ENCODE measurements at places on chromosomes 11 and 22. TPM values are rescaled to one million over a fixed set of nuclear protein-coding genes. Genes with fewer than 3 reads are reported as not detected.
A peak's percentile ranks its signal among the peaks of the same experiment; 100 is the strongest.

Gene DDTL
- total RNA-seq, result 0.88 TPM

Gene MIOX
- not detected for total RNA-seq

Gene MPZL3
- total RNA-seq, result 2.1 TPM

Gene OR2AT4
- not detected for total RNA-seq

Gene GVQW3
- 0.41 TPM for total RNA-seq

Gene MMP8
- not detected for total RNA-seq

DNA sequence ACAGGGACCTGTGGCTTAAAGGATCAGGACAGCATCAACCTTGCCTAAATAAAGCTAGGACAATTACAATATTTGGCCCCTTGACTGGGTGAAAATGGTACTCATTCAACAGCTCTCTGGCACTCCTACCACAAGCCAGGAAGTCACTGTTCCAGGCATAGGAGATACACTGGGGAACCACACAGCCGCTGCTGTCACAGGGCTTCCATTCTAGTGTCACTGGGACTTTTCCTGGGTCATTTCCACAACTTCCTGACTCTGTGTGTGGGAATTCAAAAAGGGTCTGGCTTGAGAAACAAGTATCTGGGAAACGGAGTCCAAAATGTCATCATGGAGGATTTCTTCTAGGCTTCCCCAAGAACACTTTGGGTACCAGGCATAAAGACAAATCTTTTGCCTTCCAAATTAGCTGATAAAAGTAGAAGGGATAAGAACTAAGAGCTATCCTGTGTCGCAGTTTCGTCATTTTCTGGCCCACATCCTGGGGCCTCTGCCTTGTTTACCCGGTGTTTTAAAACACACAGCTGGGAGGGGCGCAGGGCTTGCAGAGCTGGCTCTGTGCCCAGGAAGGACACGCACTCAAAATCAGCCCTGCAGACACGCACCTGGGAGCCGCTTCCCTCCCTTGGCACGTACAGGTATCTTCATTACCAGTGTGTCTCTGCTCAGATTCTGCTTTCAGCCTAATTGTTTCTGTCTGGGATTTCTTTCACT lies 38.0 kb downstream of the TMEM45B start:
- no peak overlapping the region for H3K27ac ChIP-seq
- no peak overlapping the region for H3K4me3 ChIP-seq
- H3K36me3 ChIP-seq, result no peaks in the 10 kb centered on the region
- no peak for DNase-seq
- H3K27me3 ChIP-seq, result no peaks in the 10 kb centered on the region

DNA sequence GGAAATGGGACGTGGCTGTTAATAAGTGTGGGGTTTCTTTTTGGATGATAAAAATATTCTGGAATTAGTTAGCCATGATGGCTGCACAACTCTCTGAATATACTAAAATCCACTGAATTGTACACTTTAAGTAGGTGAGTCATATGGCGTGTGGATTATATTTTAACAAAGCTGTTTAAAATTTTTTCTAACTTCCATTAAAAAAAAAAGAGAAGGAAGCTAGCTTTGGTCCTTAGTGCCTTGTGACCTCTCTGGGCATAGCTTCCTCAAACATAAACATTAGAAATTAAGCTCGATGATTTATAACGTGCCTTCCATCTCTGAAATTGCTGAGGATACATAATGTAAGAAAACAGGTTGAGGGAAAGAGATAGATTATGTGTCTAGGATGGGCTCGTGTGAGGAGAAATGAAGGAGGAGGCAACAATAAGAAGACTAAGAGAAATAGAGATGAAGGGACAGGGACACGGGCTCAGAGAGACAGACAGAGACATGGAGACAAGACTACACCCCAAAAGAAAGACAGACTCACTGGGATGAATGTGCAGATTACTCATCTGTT lies 20.0 kb downstream of the IRAG1 start:
- peaks cover 42% of the 10 kb centered on the region for H3K4me1 ChIP-seq
- no peaks in the 10 kb centered on the region for H3K36me3 ChIP-seq
- no peak overlapping the region for H3K4me3 ChIP-seq
- no peak for DNase-seq
- no peaks in the 10 kb centered on the region for H3K27me3 ChIP-seq
- H3K27ac ChIP-seq, result peak overlapping the region; percentile 91

DNA sequence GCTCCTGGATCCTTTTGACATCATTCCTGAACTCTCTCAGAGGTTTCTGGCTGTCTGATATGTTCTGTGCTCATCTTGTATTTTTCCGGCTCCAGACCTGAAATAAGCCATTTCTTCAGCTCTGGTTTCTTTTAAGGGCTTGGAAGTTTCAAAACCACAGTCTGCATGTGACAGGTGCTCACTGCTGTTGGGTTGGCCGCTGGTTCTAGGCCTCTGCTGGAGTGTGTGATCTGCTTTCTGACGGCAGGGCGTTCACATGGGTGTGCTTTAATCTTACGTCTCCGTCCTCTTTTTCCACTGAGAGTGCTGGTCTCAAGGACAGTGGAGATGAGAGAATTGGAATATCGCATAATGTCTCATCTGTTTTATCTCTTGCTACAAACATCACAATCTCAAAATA lies 10.3 kb downstream of the ZBED4 start:
- no peaks in the 10 kb centered on the region for H3K27me3 ChIP-seq
- no peak overlapping the region for H3K4me3 ChIP-seq
- no peak overlapping the region for H3K27ac ChIP-seq
- no peaks in the 10 kb centered on the region for H3K4me1 ChIP-seq
- H3K36me3 ChIP-seq, result no peaks in the 10 kb centered on the region

DNA sequence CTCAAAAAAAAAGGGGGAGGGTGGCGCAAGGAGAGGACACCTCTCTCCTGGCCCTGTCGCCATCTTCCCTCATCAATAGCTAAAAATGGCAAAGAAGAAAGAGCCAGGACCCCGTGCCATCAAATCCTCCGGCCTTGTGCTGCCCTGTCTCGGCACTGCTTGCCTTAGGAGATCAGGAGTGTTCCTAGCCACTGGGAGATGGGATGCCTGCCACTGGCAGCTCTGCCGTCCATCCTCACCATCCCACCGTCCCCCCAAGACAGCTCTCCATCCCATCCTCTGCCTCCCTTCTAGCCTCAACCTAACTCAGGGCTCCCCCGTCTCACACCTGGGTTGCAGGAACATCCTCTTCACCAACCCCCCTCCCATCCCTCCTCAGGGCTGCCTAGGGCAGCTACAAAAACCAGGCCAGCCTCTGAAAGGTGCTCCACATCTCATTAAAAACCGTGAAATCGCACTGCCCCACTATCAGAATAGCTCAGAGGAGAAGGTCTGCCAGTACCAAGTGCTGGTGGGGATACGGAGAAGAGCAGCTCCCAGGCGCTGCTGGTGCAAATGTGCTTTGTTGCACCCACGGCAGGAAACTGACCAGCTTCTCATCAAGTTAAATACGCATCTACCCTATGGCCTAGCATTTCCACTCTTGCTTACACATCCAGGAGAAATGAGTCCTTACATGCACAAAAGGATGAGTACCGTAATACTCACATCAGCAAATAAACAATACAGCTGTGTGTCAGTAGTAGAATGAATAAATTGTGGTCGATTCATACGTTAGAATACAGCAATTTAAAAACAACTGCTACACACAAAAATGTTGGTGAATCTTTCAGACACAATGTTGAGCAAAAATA lies 31.7 kb upstream of the GCAT start:
- peaks cover 8% of the 10 kb centered on the region for H3K4me1 ChIP-seq
- H3K36me3 ChIP-seq, result peaks cover 18% of the 10 kb centered on the region
- H3K4me3 ChIP-seq, result no peak overlapping the region
- H3K27me3 ChIP-seq, result no peaks in the 10 kb centered on the region
- no peak for DNase-seq
- no peak overlapping the region for H3K27ac ChIP-seq

GRCh38 chr11:12216041-12216451 lies 105.7 kb downstream of the MICAL2 start:
- H3K27me3 ChIP-seq, result no peaks in the 10 kb centered on the region
- H3K4me1 ChIP-seq, result peaks cover 14% of the 10 kb centered on the region
- H3K27ac ChIP-seq, result no peak overlapping the region
- peaks cover 25% of the 10 kb centered on the region for H3K36me3 ChIP-seq

DNA sequence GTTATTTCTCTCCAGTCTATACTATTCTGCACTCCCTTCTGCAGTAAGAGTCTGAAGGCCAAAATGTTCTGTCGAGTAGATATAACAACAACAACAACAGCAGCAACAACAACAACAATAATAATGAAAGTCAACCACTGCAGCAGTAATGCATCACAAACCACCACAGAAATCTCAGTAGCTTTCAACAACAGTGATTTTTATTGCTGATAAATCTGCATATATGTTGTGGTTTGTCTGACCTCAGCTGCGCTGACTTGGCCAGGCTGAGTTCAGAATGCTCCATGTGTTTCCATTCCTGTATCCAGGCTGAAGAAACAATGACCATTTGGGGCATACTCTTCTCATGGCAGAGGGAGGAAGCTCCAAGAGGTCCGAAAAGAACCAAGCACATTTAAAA lies 32.3 kb upstream of the CYP2R1 start:
- no peaks in the 10 kb centered on the region for H3K27me3 ChIP-seq
- H3K4me1 ChIP-seq, result no peaks in the 10 kb centered on the region
- H3K4me3 ChIP-seq, result no peak overlapping the region
- H3K27ac ChIP-seq, result no peak overlapping the region
- DNase-seq, result no peak

GRCh38 chr11:127919206-127920000 lies 668.0 kb downstream of the ETS1 start:
- no peak overlapping the region for H3K27ac ChIP-seq
- H3K4me3 ChIP-seq, result no peak overlapping the region
- DNase-seq, result no peak
- no peaks in the 10 kb centered on the region for H3K27me3 ChIP-seq
- H3K36me3 ChIP-seq, result no peaks in the 10 kb centered on the region
- no peaks in the 10 kb centered on the region for H3K4me1 ChIP-seq

DNA sequence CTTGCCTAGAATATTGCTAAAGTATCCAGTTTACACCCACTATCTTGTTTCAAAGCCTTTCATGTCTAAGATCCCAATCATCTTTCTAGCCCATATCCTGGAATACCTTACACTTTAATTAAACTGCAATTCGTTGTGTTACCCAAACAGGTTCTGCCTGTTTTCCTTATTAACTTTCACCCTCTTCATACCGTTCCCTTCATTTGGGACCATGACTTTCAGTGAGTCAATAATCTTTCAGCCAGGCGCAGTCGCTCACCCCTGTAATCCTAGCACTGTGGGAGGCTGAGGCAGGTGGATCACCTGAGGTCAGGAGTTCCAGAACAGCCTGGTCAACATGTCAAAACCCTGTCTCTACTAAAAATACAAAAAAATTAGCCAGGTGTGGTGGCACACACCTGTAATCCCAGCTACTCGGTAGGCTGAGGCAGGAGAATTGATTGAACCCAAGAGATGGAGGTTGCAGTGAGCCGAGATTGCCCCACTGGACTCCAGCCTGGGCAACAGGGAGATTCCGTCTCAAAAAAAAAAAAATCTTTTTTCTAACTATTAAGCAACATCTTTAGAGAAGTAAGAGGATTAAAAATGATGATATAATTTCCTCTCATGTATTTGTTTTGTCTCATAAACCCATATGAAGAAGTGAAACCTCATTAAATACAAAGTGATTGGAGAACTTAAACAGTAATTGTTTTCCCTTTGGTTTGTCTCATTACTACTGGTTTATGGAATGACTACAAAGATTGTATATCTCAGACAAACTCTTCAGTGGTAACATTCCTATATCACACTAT lies 20.7 kb downstream of the DMC1 start:
- no peaks in the 10 kb centered on the region for H3K36me3 ChIP-seq
- H3K27me3 ChIP-seq, result no peaks in the 10 kb centered on the region
- no peaks in the 10 kb centered on the region for H3K4me1 ChIP-seq
- no peak overlapping the region for H3K4me3 ChIP-seq
- DNase-seq, result no peak

GRCh38 chr11:111010391-111011274 lies 234.9 kb upstream of the POU2AF2 start:
- no peaks in the 10 kb centered on the region for H3K36me3 ChIP-seq
- no peaks in the 10 kb centered on the region for H3K27me3 ChIP-seq
- no peak overlapping the region for H3K27ac ChIP-seq
- H3K4me1 ChIP-seq, result no peaks in the 10 kb centered on the region
- H3K4me3 ChIP-seq, result no peak overlapping the region

GRCh38 chr11:85742348-85742747 lies 56.4 kb upstream of the CCDC89 start:
- H3K36me3 ChIP-seq, result no peaks in the 10 kb centered on the region
- H3K27ac ChIP-seq, result no peak overlapping the region
- DNase-seq, result no peak
- H3K27me3 ChIP-seq, result no peaks in the 10 kb centered on the region

- H3K27me3 ChIP-seq, result no peaks in the 10 kb centered on the region
- H3K4me1 ChIP-seq, result no peaks in the 10 kb centered on the region
- H3K27ac ChIP-seq, result no peak overlapping the region
- H3K4me3 ChIP-seq, result no peak overlapping the region
These were observed 132.4 kb downstream of the LARGE1 start for GRCh38 chr22:33787645-33788456.

DNA sequence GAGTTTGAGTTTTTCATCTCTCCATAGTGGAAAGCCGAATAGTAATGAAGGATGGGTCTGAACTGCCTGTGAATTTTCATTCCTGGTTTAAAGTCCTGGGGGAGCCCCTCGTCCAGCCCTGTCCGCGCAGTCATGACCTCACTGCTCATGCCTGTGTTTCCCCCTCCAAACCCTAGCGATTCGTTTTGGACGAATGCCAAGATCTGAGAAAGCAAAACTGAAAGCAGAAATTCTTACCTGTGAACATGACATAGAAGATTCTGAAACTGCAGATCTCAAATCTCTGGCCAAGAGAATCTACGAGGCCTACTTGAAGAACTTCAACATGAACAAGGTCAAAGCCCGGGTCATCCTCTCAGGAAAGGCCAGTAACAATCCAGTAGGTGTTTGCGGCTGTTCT lies 30.5 kb downstream of the CDPF1 start:
- no peak overlapping the region for H3K27ac ChIP-seq
- no peak overlapping the region for H3K4me3 ChIP-seq
- no peaks in the 10 kb centered on the region for H3K36me3 ChIP-seq
- no peaks in the 10 kb centered on the region for H3K27me3 ChIP-seq
- no peaks in the 10 kb centered on the region for H3K4me1 ChIP-seq
- no peak for DNase-seq

DNA sequence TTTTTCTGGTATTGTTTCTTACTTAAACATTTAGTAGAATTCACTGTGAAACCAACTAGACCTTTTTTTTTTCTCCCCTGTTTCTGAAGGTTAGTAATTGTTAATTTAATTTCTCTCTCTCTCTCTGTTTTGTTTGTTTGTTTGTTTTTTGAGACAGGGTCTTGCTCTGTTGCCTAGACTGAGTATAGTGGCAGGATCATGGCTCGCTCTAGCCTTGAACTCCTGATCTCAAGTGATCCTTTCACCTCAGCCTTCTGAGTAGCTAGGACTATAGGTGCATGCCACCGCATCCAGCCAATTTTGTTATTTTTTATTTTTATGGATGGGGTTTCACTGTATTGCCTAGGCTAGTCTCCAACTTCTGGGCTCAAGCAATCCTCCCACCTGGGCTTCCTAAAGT lies 165.0 kb downstream of the UVRAG start:
- no peaks in the 10 kb centered on the region for H3K36me3 ChIP-seq
- peaks cover 8% of the 10 kb centered on the region for H3K4me1 ChIP-seq
- no peak overlapping the region for H3K4me3 ChIP-seq
- DNase-seq, result no peak
- no peaks in the 10 kb centered on the region for H3K27me3 ChIP-seq
- no peak overlapping the region for H3K27ac ChIP-seq

GRCh38 chr11:35559949-35560348 lies 34.5 kb upstream of the PAMR1 start:
- no peak overlapping the region for H3K27ac ChIP-seq
- H3K4me3 ChIP-seq, result no peak overlapping the region
- no peaks in the 10 kb centered on the region for H3K27me3 ChIP-seq

- no peak for DNase-seq
- no peak overlapping the region for H3K27ac ChIP-seq
- no peaks in the 10 kb centered on the region for H3K27me3 ChIP-seq
- H3K4me3 ChIP-seq, result no peak overlapping the region
- no peaks in the 10 kb centered on the region for H3K36me3 ChIP-seq
- peaks cover 17% of the 10 kb centered on the region for H3K4me1 ChIP-seq
These were observed 68.6 kb downstream of the MICAL2 start for GRCh38 chr11:12179019-12179418.
